ENCODE measurements at places on chromosomes 2 and 18. TPM values are rescaled to one million over a fixed set of nuclear protein-coding genes. Genes with fewer than 3 reads are reported as not detected.

DNA sequence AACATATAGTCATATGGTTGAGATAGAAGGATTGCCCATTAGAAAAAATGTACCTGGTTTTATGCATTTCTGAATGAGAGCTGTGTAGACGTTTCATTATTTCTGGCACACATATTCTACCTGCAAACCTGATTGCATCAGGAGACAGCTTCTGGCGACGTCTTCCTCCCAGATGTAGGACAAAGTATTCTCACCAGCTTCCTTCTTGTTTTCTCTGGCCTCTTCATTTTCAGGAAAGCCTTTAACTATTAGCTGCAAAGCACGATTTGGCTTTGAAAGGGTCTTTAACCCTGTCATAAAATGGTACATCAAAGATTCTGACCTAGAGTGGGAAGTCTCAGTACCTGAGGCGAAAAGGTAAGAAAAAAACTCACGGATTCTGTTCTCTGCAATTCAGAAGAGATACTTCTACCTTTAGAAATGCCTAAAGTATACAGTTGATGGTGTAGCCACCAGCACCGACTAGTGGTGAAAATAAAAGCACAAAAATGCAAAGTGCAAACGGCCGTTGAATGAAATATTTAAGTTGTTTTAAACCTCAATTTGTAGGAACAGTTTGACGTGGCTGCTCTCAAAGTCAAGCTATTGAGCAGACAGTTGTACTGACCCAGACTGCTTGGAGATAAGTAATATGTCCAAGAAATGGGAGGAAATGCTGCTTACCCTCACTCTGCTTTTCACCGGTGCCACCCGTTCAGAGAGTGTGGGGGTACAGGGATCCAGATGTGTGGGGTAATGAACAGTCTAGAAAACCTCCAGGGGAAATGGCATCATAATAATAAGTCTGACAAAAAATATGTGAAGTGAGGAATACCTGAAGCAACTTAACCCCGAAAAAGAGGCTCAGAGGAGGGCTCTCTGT is 20.2 kb downstream of the IL18RAP start:
- H3K27ac ChIP-seq: peak overlapping the region; percentile 47
- H3K4me1 ChIP-seq: peaks cover 13% of the 10 kb centered on the region
- peak overlapping the region; percentile 33 for H3K4me3 ChIP-seq
- peaks cover 20% of the 10 kb centered on the region for H3K36me3 ChIP-seq
- DNase-seq: peak; percentile 21

GRCh38 chr18:39313992-39314391 is 1748.4 kb upstream of the CELF4 start:
- no peak overlapping the region for H3K27ac ChIP-seq
- no peak overlapping the region for H3K4me3 ChIP-seq
- DNase-seq: no peak
- no peaks in the 10 kb centered on the region for H3K4me1 ChIP-seq

GRCh38 chr18:3911413-3911812 is 461.4 kb downstream of the TGIF1 start:
- H3K36me3 ChIP-seq: no peaks in the 10 kb centered on the region
- H3K27me3 ChIP-seq: peaks cover 2% of the 10 kb centered on the region
- DNase-seq: no peak
- no peak overlapping the region for H3K4me3 ChIP-seq

DNA sequence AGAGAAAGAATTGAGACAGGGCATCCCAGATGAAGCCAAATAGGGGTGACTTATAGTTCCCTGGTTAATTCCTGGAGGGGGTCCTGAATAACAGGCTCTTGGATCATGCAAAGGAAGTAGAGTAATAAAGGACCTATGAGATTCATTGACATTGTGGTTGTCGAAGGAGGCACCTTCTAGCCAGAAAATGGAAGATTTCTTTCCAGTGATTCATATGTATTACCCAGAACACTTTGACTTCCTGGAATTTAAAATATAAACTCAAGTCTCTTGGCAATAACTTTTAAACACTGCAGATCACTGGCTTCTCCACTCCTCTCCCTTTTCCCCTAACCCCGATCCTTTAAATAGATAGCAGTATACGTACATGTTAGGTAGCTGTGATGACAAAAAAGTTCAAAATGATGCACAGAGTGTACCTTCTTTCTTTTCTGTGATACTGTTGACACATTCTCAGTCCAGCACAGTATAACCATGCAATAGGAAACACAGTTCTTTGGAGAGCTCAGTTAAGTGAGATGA is 211.8 kb downstream of the LTBP1 start:
- DNase-seq: no peak
- no peak overlapping the region for H3K27ac ChIP-seq

GRCh38 chr2:213266421-213266820 is 17.8 kb upstream of the SPAG16 start:
- no peak for DNase-seq
- H3K27ac ChIP-seq: no peak overlapping the region
- H3K4me3 ChIP-seq: no peak overlapping the region
- no peaks in the 10 kb centered on the region for H3K4me1 ChIP-seq
- peaks cover 3% of the 10 kb centered on the region for H3K27me3 ChIP-seq
- H3K36me3 ChIP-seq: no peaks in the 10 kb centered on the region

DNA sequence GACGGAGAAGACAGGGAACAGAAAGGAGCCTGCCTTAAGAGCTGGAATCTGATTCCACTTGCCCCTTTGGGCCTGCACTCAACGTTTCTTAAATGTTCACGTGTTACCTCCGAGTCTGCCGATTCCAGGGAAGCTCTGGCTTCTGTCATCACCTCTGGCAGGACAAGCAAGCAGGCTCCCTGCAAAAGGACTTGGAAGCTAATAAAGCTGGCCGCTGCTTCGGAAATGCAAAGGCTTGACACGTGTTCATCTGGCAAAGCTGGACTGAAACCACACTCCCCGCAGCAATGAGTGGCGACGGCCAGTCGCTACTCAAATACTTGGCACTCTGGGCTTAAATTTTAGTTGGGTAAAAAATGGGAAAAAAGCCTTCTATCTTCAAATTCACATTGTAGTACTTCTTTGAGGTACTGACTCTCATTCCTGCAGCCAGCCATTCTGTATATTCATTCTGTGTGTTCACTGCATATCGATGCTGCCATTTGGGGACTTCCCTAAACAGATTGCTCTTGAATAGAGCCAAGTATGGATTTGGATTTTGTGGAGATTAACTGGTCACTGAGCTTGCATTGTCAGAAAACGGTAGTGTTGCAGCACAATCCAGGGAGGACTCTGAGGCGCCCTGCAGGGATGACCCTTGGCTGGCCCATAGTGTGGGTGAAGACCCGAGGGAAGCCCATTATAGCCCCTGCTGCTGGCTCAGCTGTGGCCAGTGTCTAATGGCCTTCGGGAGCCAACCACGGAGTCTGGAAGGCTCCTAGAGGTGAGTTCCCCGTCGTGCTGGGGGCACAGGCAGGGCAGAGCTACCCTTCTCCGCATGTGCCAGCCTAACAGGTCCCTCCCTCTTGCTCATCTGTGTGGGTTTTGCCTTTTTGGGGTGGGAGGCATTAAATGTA is 231.5 kb downstream of the PRKCE start:
- no peak overlapping the region for H3K27ac ChIP-seq
- no peaks in the 10 kb centered on the region for H3K27me3 ChIP-seq
- H3K36me3 ChIP-seq: peaks cover 8% of the 10 kb centered on the region
- peaks cover 5% of the 10 kb centered on the region for H3K4me1 ChIP-seq

- H3K4me1 ChIP-seq: peaks cover 35% of the 10 kb centered on the region
- no peak overlapping the region for H3K4me3 ChIP-seq
- peaks cover 12% of the 10 kb centered on the region for H3K27me3 ChIP-seq
- no peak for DNase-seq
Observed at GRCh38 chr2:236970656-236971010, 115.1 kb upstream of the COPS8 start.

DNA sequence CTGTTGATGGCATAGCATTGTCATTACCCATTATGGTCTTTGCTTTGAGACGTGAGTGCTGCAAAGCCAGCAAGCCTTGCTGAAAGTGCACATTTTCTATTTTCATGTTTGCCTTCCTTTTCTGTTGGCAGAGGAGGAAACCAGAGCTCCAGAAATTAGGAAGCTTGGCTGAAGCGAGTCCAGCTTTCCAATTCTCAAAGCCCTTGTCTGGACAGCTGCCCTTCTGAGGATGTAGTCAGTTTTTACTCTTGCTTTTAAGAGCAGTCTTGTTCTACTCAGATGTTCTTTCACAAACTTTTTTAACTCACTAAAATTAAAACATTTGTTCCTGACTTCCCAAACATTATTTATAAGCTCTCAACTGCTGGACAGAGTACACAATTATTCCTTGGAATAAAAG is 93.8 kb downstream of the ICOS start:
- H3K4me1 ChIP-seq: peaks cover 17% of the 10 kb centered on the region
- H3K27me3 ChIP-seq: peaks cover 3% of the 10 kb centered on the region
- no peak for DNase-seq
- no peaks in the 10 kb centered on the region for H3K36me3 ChIP-seq
- no peak overlapping the region for H3K27ac ChIP-seq
- H3K4me3 ChIP-seq: no peak overlapping the region

- H3K27ac ChIP-seq: no peak overlapping the region
- H3K36me3 ChIP-seq: no peaks in the 10 kb centered on the region
- DNase-seq: peak; percentile 42
- H3K4me3 ChIP-seq: no peak overlapping the region
- H3K27me3 ChIP-seq: no peaks in the 10 kb centered on the region
Observed at GRCh38 chr2:100262555-100263320, 59.6 kb downstream of the LONRF2 start.

DNA sequence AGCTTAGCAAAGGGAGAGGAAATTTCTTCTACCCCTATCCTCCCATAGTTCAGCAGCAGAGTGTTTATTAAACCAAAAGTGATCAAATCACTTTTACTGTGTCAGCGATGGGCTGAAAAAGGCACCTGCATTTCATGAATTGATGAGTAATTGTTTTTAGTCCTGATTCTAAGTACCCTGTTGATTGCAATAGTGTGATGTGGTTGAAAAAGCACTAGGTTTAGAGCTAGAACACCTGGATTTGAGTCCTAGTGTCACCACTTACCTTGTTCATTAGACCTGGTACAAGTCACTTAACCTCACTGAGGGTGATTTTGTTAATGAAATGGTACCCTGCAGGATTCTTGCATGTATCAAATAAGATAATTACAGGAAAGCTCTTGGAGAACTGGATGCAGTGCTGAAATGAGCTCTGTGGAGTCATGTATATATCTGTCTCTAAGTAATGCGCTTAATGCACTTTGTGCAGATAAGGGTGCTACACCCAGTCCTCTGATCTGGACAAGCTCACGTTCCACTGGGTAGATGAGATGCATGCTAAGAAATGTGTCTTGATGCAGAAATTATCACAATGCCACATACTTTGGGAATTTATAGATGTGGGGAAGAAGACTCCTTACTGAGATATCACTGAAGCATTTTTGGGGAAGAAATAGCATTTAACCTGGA is 289.6 kb downstream of the PARD3B start:
- peaks cover 2% of the 10 kb centered on the region for H3K4me1 ChIP-seq
- no peak for DNase-seq
- peaks cover 64% of the 10 kb centered on the region for H3K27me3 ChIP-seq
- no peak overlapping the region for H3K27ac ChIP-seq
- no peak overlapping the region for H3K4me3 ChIP-seq

GRCh38 chr2:202858601-202859000 is 13.0 kb downstream of the ICA1L start:
- peaks cover 3% of the 10 kb centered on the region for H3K27me3 ChIP-seq
- DNase-seq: no peak
- no peak overlapping the region for H3K27ac ChIP-seq
- H3K36me3 ChIP-seq: no peaks in the 10 kb centered on the region

DNA sequence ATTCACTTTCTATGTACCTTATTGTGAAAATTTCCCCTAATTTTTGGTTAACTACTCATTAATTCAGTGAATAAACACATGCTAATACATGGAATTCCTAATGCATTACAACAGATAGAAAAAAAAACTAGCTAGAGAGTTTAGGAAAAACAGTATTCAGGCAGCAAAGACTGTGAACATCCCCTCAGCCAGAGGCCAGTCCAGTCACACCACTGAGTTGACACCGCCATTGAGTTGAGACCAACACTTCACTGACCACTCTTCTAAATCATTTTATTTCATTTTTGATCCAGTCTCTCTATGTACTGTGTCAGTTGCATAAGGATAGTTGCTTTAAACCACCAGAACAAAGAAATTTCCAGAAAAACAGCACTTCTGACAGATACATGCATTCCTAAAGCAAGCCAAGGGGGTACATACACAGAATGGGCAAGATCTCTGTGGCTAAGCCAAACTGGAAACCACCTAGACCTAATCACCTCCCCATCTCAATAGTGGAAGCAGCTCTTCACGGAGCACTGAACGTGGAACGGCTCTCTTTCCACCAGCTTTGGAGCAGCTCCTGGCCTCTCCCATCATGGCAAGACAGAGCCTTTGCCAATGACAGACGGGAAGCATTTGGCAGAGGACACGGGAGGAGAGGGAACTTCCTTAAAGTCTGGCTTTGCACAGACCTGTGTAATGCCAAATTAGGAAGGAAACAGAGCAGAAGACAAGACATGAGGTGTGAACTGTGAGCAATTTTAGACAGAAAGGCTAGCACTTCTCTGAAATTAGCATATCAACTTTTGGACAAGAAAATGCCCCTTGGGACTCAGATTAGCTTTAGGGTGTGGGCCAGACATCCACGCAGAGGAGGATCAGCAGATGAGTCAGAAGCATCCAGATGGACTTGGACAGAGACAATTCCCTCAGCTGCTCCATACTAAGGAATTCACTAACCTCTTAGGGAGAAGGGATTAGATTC is 36.4 kb downstream of the CACNB4 start:
- peaks cover 11% of the 10 kb centered on the region for H3K27me3 ChIP-seq
- H3K27ac ChIP-seq: no peak overlapping the region
- H3K4me1 ChIP-seq: no peaks in the 10 kb centered on the region
- no peak overlapping the region for H3K4me3 ChIP-seq
- no peaks in the 10 kb centered on the region for H3K36me3 ChIP-seq

PSMA8 gene
- 1.2 TPM for total RNA-seq

CYRIA gene
- total RNA-seq: 1.8 TPM

CXCR1 gene
- total RNA-seq: not detected

LIMS3 gene
- total RNA-seq: not detected

TCF23 gene
- total RNA-seq: not detected

TRIB2 gene
- 3.9 TPM for total RNA-seq

SH2D6 gene
- total RNA-seq: 1.3 TPM
